ENCODE measurements at places on chromosomes 7 and 10.

- DNase-seq = no peak
These were observed 391.9 kb upstream of the NPVF start for GRCh38 chr7:25619963-25620799.

DNA sequence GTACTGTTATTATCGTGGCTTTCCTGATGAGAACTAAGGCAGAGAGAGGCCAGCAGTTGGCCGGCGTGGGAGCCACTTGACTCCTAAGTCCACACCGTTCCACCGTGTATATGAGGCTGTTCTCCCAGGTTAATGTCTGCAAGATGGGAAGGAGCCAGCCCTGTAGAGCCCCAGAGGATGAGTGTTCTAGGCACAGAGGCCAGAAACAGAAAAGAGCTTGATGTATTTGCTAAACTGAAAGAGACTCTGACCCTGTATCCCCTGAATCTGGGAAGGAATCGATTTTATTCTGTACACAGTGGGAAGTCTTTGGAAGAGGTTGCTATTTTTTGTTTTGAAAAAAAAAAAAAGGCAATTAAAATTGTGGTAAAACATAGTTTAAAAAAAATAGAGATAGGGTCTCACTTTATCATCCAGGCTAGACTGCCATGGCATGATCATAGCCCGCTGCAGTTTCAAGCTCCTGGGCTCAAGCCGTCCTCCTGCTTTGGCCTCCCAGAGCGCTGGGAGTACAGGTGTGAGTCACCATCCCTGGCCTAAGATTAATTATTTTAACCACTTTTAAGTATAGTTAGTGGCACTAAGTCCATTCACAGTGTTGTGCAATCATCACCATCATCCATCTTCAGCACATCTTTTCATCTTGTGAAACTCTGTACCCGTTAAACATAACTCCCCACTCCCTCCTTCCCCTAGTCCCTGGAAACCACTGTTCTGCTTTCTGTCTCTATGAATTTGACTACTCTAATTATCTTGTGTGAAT lies 348.8 kb downstream of the SDK1 start:
- no peak for DNase-seq

- DNase-seq = no peak
These were observed 1021.6 kb downstream of the GATA3 start for GRCh38 chr10:9076066-9076465.

- no peak for DNase-seq
These were observed 156.3 kb downstream of the PTEN start for GRCh38 chr10:88019753-88020152.

- no peak for DNase-seq
These were observed 580.5 kb downstream of the AUTS2 start for GRCh38 chr7:70178787-70179186.

DNA sequence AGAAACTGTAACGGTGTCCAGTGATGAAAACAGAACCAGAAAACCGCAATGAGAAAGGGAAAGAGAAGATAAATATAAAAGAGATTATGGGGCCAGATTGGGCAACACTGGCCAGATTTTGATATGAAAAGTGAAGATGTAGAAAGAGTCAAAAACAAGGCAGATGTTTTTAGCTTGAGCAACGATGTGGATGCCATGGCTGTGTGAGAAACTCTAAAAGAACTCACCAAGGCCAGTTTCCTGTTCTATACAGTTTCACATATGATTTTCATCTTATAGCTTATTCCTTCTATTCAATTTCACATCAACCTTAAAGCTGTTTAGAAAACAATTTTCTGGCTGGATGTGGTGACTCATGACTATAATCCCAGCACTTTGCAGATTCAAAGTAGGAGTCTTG lies 36.3 kb downstream of the CSTF2T start:
- no peak for DNase-seq

GRCh38 chr10:60206735-60207134 lies 182.9 kb downstream of the ANK3 start:
- no peak for DNase-seq

Data from stimulated activated CD8-positive, alpha-beta memory T cell treated with anti-CD3 and anti-CD28 coated beads, Interleukin-15, amount 100 ng/mL, for 4 hours (primary cell).